ENCODE measurements at places on chromosomes 12 and 14.

GRCh38 chr14:100652744-100653143 lies 65.5 kb upstream of the BEGAIN start:
- no peak for DNase-seq

- DNase-seq = peak; percentile 71
These were observed 1.7 kb downstream of the ATF7IP start for GRCh38 chr12:14367040-14367661.

- no peak for DNase-seq
These were observed 20.3 kb upstream of the LMNTD1 start for GRCh38 chr12:25573346-25573745.

- no peak for DNase-seq
These were observed 14.3 kb upstream of the ZFP36L1 start for GRCh38 chr14:68807148-68807600.

- DNase-seq = no peak
These were observed 31.7 kb downstream of the ATP2A2 start for GRCh38 chr12:110312581-110313360.

- DNase-seq = no peak
These were observed 4.4 kb upstream of the SHMT2 start for GRCh38 chr12:57224973-57225679.

GRCh38 chr12:106945261-106945851 lies 10.4 kb upstream of the TMEM263 start:
- no peak for DNase-seq

DNA sequence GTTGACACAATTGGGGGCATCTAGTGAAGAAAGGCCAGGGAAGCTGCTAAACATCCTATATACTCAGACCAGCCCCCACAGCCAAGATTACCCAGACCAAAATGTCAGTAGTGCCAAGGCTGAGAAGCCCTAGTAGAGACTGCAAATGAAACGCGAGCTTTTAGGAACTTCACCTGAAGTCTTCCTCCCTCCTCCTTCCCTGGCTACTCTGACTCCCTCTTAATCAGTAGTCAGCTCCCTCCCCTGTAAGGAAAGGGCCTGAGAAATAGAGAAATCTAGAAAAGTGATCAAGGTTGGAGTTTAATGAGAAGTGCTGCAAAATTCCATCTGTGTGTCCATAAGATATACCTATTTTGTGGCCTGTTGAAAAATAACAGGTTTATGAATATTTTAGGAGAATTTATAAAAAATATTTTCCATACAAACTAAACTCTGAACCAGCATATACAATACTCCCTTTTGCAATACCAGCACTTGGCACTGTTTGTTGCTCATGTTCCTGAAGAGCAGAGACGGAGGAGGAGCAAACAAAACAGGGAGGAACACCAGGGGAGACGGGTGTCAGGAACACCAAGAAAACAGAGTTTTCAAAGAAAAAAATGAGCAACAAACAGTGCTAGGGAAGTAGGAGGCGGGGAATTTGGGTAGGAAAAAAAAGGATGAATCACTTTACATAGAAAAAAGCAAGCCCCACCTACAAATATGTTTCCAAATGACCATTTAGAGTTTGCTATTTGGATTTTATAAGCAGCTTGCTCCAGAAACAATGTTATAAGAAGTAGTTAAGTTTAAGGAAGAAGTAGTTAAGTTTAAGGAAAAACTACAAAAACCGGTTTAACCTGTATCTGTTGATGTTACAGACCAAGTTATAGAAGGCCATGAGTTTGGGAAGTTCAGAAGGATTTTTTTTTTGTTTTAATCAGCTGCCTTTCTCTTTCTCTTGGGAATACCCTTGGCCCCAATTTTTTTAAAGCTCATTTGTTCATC lies 282.1 kb upstream of the GRIP1 start:
- DNase-seq = no peak

DNA sequence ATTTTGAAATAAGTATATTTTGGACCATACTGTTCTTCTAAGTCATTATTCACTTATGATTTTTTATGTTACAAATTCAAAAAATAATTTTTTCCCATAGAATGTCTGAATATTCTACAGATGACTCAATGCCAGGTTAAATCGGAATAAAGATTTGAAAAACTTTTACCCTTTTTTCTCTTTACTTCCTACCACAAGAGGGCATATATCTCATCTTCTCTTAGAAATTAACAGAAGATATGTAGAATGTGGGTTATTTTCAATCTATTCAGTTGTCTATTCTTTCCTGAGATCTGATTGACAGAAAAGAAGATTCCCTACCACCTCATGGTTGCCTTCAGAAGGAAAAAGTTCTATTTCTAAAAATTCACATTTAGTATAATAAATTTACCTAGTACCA lies 53.0 kb upstream of the KITLG start:
- no peak for DNase-seq

GRCh38 chr12:94621662-94622359 lies 28.5 kb downstream of the TMCC3 start:
- DNase-seq = peak; percentile 87

GRCh38 chr14:75493592-75494087 lies 28.6 kb upstream of the BATF start:
- no peak for DNase-seq

GRCh38 chr12:95096852-95097251 lies 23.4 kb upstream of the NR2C1 start:
- no peak for DNase-seq

DNA sequence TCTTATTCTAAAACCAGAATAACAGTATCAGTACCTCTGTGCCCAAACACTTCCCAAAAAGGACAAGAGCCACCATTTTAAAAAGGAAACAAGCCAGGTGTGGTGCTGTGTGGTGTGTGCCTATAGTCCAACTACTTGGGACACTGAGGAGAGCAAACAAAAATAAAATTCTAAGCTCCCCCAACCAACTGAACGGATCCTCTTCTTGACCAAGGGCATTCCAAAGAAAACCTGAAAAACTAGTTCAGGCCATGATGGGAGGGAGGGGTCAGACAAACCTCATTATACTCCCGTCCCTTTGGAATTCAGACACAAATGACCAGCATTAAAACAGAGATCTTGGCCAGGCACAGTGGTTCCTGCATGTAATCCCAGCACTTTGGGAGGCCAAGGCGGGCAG lies 20.5 kb downstream of the SLC11A2 start:
- DNase-seq = no peak

DNA sequence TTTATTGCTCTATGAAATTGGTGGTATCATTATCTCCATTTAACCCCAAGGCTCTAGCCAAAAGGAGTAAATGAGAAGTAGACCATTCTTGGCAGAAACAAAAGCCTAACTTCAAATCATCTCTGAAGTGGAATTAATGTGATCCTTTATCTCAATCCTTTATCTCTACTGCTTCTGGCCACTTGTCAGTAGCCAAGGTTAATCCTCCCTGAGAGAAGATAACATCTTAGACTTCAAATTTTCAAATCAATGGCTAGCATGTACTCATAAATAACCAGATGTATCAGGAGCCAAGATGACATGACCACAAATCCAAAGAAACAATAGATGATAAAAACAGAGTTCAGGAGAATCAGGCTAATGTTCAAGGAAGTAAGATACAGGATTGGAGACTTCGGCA lies 123.1 kb upstream of the RASSF8 start:
- DNase-seq = no peak

DNA sequence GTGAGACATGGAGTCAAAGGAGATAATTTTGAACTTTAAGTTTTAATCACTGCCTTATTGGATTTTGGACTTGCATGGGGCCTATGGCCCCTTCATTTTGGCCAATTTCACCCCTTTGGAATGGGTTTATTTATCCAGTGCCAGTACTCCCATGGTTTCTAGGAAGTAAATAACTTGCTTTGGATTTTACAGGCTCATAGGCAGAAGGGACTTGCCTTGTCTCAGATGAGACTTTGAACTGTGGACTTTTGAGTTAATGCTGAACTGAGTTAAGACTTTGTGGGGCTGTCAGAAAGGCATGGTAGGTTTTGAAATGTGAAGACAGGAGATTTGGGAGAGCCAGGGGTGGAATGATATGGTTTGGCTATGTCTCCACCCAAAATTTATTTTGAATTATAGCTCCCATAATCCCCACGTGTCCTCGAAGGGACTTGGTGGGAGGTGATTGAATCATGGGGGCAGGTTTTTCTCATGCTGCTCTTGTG lies 448.1 kb downstream of the NAV3 start:
- DNase-seq = no peak

DNA sequence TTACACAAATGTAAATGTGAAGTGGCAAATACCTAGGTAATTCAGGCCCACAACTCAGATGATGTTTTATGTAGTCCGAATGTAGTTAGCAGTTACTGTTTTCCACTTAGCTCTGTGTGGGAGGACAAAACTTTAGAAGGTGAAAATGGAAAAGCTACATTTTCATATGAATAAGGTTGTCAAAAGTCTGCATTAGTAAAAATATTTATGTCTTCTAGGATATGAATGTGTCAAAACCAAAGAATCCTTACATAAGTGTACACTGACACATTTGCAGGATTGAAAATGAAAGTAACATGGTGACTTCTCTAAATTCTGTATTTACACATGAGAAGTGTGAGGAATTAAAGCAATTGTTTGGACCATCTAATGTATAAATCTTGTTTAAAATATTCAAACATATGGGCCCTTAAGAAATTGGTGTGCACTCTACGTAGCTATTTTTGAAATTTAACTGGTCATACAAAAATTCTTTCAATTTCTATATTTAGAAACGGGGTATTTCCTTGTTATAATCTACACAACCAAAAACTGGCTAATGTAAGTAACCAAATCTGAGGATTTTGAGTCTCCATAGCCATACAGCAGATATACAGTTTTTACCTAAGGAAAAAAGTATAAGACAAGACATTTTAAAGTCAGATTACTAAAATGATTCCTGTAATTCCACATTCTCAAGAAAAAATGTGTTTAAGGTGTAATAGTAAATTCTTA lies 5.4 kb downstream of the CDKN1B start:
- DNase-seq = no peak

- no peak for DNase-seq
These were observed 19.6 kb downstream of the CLMN start for GRCh38 chr14:95300002-95300696.

- DNase-seq = no peak
These were observed 168.0 kb upstream of the TBX3 start for GRCh38 chr12:114851981-114852380.

GRCh38 chr12:120668868-120669840 lies 17.8 kb upstream of the MLEC start:
- peak; percentile 79 for DNase-seq

GRCh38 chr12:114852976-114853529 lies 169.1 kb upstream of the TBX3 start:
- no peak for DNase-seq

- no peak for DNase-seq
These were observed 54.7 kb downstream of the RPS6KA5 start for GRCh38 chr14:91005716-91006115.

DNA sequence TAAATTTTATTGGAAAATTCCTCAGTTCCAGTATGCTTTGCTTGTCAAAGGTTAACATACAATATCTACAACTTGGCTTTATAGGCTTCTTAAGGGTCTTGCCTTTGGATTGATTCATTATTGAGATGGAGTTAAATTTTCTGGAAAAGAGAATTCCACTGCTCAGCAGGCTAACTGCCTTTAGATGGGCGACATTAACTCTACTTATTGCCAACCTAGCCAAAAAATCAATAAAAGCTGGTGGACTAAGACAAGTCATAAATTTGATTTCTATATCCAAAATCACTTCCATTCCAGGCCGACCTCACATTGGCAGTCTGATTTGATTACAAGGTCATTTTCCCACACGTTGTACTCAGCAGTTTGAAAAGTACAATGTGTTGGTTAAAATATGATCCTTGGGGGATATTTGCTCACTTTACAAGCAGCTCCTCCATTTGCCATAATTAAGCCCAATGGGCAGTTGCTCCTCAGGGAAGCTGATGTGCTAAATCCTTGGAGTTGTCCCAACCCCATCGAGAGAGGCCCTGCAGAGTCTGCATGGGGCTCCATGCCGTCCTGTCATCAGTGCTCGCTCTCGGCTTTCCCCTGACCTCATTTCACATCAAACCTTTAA lies 36.1 kb upstream of the CRY1 start:
- no peak for DNase-seq

DNA sequence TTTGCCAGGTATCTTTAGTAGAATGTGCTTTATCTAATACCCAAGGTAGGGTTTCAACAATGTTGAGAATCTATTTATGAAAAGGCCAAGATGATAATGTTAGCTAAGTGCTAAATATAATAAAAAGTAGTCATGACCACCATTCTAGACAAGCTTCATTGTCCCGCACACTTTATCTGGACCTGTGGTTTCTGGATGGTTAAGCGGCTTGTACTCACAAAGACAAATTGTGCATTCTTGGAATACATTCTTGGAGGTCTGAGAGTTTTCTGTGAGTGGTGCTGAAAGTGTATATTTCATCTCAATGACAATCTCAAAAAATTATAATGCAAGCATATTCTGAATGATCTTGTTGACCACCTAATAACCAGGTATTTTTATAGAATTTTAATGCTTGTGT lies 646.9 kb downstream of the DIO2 start:
- DNase-seq = no peak

- DNase-seq = no peak
These were observed 302.8 kb downstream of the CACNA1C start for GRCh38 chr12:2355604-2356003.

- peak; percentile 65 for DNase-seq
These were observed 276.2 kb downstream of the EMP1 start for GRCh38 chr12:13472690-13473089.

GRCh38 chr12:132881818-132882217 lies 5.6 kb downstream of the CHFR start:
- no peak for DNase-seq

- no peak for DNase-seq
These were observed 2.5 kb downstream of the LTBR start for GRCh38 chr12:6386491-6386890.

- DNase-seq = no peak
These were observed 100.1 kb downstream of the CRADD start for GRCh38 chr12:93777254-93777653.

DNA sequence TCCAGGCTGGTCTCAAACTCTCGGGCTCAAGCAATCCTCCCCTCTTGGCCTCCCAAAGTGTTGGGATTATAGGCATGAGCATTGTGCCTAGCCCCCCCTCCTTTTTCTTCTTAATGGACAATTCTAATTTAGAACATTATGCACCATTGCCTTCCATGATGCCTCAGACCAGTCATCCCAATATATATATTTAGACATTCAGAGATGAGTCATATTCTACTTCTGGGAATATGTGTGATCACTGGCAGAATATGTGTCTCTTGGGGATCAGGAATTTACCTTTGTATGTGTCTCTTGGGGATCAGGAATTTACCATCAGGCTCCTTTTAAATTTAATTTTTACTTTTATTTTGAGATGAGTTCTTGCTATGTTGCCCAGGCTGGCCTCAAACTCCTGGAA lies 7.5 kb upstream of the CCDC177 start:
- no peak for DNase-seq

DNA sequence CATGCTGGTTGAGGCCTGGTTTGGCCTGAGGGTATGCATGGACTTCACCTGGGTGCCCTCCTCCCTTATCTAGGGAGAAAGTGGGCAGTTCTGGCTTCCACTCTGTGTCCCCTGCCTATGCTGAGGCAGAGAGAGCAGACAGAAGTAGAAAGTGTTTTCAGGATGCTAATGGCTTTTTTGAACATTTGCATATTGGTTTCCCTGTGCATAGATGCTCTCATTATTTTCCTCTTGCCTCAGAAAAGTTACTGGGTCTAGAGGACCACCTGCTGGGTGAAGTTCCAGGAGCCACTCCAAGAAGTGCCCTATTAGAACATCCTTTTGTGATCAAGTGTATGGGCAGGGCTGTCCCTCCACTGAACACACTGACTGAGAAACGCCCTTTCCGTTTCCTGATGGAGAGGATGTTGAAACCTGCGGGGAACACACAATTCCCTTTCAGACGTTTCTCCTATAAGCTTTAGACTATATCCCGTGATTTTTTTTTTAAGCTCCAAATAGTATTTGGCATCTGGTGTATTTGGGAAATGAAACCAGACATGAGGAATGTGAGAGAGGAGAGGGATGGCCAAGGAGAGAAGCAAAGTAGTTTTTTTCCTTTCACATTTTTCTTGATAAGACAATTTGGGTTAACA lies 66.6 kb downstream of the DAAM1 start:
- DNase-seq = no peak
